Lower lobe of right lung (tissue), 2 donors: ENCODE measurements at places on chromosomes 13 and 19. TPM values are rescaled to one million over a fixed set of nuclear protein-coding genes. Genes with fewer than 3 reads are reported as not detected.
A peak's percentile ranks its signal among the peaks of the same experiment; 100 is the strongest.

Gene VSTM1
- 1.7 TPM for total RNA-seq

GRCh38 chr19:8089664-8090601 lies 37.4 kb downstream of the CCL25 start:
- H3K36me3 ChIP-seq: no peaks in the 10 kb centered on the region
- DNase-seq: no peak
- H3K4me1 ChIP-seq: no peaks in the 10 kb centered on the region
- H3K27me3 ChIP-seq: no peaks in the 10 kb centered on the region
- no peak overlapping the region for H3K4me3 ChIP-seq

- H3K4me1 ChIP-seq: peaks cover 18% of the 10 kb centered on the region
- H3K36me3 ChIP-seq: no peaks in the 10 kb centered on the region
- H3K27ac ChIP-seq: no peak overlapping the region
- DNase-seq: no peak
Measured at GRCh38 chr19:2582984-2583956, 107.3 kb downstream of the GADD45B start.

Gene PLVAP
- 25.9 TPM for total RNA-seq

GRCh38 chr13:24274452-24275021 lies 34.8 kb upstream of the C1QTNF9 start:
- no peaks in the 10 kb centered on the region for H3K27me3 ChIP-seq
- H3K27ac ChIP-seq: peak overlapping the region; percentile 43
- H3K36me3 ChIP-seq: no peaks in the 10 kb centered on the region
- no peak overlapping the region for H3K4me3 ChIP-seq

- DNase-seq: no peak
- H3K4me1 ChIP-seq: peaks cover 37% of the 10 kb centered on the region
- H3K27me3 ChIP-seq: no peaks in the 10 kb centered on the region
- H3K27ac ChIP-seq: peak overlapping the region; percentile 90
Measured at GRCh38 chr19:2495651-2496316, 19.9 kb downstream of the GADD45B start.

DNA sequence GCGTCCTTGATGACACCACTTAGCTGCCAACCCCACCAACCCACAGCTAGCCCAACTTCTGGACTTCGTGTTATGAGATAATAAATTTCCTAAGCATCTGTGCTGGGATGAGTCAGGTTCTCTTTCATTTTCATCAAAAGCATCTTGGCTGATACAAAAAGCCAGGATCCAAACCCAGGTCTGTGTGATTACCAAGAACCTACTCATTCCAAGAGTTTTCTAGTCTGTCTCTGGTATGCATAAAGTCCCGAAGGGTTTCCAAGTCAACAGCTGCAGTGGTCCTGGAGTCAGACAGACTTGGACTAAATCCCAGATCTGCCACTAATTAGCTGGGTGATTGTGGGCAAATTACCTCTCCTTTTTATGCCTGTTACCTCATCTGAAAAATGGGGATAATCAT lies 55.5 kb upstream of the SERP2 start:
- H3K36me3 ChIP-seq: no peaks in the 10 kb centered on the region
- no peak overlapping the region for H3K4me3 ChIP-seq
- peaks cover 2% of the 10 kb centered on the region for H3K4me1 ChIP-seq
- no peak for DNase-seq
- no peak overlapping the region for H3K27ac ChIP-seq

DNA sequence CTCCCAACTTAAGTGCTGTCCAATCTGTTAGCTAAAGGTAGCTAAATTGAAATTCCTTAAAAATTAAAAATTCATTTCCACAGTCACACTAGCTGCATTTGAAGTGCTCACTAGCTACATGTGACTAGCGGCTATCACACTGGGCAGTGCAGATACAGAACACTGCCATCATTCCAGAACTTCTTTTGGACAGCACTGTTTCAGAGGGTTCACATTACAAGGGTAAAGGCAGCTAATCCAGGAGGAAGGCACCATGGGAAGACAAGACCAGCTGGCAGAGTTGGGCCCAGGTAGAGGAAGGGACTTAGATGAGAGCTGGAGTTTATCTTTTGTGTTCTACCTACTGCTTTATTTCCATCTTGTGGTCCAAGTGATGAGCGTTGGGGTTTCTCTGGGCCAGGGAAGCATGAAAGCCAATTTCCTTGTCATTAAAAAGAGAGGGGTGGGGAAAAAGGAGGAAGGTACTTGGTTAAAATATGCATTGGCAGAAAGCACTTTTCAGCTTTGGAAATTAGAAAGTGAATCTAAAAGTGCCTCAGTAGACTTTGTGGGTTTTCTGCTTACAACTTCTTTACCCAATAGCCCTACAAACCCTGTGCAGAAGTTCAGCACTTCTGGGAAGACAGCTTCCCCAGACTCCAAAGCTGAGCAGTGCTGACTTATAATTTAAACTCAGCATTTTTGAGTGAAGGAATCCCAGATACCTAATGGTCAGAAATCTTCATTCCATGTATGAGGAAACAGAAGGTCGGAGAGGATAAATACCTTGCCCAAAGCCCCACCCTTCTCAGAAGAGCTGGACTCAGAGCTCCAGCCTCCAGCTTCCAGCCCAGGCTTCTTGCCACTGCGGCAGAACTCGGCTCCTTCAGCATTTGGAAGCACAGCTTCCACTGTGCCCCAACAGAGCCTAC lies 49.5 kb downstream of the ATP7B start:
- no peak overlapping the region for H3K4me3 ChIP-seq
- H3K27me3 ChIP-seq: no peaks in the 10 kb centered on the region
- H3K4me1 ChIP-seq: no peaks in the 10 kb centered on the region
- no peak overlapping the region for H3K27ac ChIP-seq
- no peak for DNase-seq
- H3K36me3 ChIP-seq: no peaks in the 10 kb centered on the region

Gene SLC17A7
- 0.56 TPM for total RNA-seq

Gene CA11
- 7.8 TPM for total RNA-seq

GRCh38 chr13:50126263-50126992 lies 111.2 kb downstream of the KCNRG start:
- H3K4me3 ChIP-seq: peak overlapping the region; percentile 92
- peaks cover 59% of the 10 kb centered on the region for H3K4me1 ChIP-seq

DNA sequence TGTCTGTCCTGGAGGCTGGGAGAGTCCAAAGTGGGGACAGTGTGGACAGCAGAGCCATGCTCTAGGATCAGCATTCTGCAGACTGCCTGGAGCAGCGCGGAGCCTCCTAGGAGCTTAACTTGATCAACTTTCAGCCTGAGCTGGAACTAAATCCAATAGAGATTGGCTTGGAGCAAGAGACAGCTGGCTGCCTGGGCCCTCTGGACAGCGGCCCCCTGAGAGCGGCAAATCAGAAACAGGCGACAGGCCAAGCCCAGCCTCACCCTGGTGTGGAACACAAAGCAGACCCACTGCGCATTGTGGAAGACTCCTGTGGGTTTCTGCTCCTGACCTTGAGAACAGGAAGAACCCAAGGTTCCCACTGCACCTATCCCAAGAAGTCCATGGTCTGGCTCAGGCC lies 462.2 kb downstream of the TSHZ3 start:
- no peaks in the 10 kb centered on the region for H3K36me3 ChIP-seq
- H3K4me1 ChIP-seq: no peaks in the 10 kb centered on the region
- H3K27ac ChIP-seq: no peak overlapping the region

DNA sequence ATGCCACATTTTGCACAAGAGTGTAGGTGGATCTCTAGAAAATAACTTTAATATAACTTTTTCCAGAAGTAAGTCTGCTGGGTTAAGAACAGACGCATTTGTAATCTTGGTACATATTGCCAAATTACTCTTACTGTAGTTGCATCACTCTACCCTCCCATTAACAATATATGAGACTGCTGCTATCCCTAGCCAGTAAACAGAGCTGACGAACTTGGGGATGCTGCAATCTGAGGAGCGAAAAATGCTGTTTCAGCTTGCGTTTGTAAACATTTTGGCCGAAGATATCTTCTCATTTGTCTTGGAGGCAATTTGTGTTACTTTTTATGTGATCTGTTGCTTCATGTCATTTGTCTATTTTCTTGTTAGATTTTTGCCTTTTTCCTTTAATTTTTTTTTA lies 1482.8 kb downstream of the OLFM4 start:
- no peaks in the 10 kb centered on the region for H3K4me1 ChIP-seq
- H3K36me3 ChIP-seq: no peaks in the 10 kb centered on the region
- no peaks in the 10 kb centered on the region for H3K27me3 ChIP-seq
- no peak overlapping the region for H3K4me3 ChIP-seq
- no peak overlapping the region for H3K27ac ChIP-seq

- no peak for DNase-seq
- no peak overlapping the region for H3K4me3 ChIP-seq
- H3K4me1 ChIP-seq: no peaks in the 10 kb centered on the region
- H3K27ac ChIP-seq: no peak overlapping the region
- H3K36me3 ChIP-seq: no peaks in the 10 kb centered on the region
- H3K27me3 ChIP-seq: no peaks in the 10 kb centered on the region
Measured at GRCh38 chr19:56712611-56713276, 41.2 kb upstream of the ZNF835 start.

- no peaks in the 10 kb centered on the region for H3K27me3 ChIP-seq
- H3K27ac ChIP-seq: no peak overlapping the region
- H3K4me1 ChIP-seq: no peaks in the 10 kb centered on the region
Measured at GRCh38 chr13:63542770-63543169, 2127.1 kb upstream of the PCDH20 start.

Gene SERPINE3
- total RNA-seq: not detected

GRCh38 chr13:95479731-95480130 lies 72.8 kb upstream of the CLDN10 start:
- no peak for DNase-seq
- no peak overlapping the region for H3K4me3 ChIP-seq
- H3K27me3 ChIP-seq: no peaks in the 10 kb centered on the region
- no peaks in the 10 kb centered on the region for H3K4me1 ChIP-seq
- H3K27ac ChIP-seq: no peak overlapping the region
- no peaks in the 10 kb centered on the region for H3K36me3 ChIP-seq

Gene ADGRE3
- total RNA-seq: 25.5 TPM
